Right cardiac atrium (tissue), 5 donors: ENCODE measurements at places on chromosomes 12 and 14. TPM values are rescaled to one million over a fixed set of nuclear protein-coding genes. Genes with fewer than 3 reads are reported as not detected.

DNA sequence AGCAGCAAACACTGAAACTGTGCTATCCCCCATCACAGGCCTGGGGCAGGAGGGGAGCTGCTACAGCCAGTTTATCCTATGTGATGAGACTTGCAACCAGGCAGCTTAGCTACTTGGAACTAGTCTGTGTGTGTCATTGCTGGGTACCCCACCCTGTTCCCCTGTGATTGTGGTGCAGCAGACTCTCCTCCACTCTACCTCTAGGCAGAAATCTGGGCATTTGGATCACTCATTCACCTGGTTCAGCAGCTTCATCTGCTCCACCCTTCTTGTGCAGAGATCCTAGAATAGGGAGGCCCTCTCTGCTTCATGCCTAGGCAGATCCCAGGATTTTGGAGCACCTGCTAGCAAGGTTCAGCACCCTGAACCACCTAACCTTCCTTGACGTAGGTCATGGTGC lies 8.8 kb downstream of the TAS2R13 start:
- no peak for DNase-seq

DNA sequence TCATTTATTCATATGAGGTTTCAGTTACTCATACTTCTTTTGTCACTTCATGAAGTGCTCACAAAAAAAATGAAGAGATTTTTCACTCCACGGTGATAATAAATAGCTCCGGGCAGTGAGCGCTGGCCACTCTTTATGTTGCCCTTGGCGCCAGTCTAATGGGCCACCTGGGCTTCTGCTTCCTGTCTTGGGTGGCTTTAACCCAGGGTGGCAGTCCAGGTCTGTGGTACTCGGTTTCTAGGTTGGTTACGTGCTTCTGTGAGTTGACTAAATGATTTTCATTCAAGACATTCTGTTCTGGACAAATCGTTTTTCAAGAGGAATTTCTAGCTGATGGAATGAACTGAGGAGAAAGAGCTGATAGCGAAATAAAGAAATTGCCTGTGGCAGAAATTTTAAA lies 34.6 kb upstream of the NID2 start:
- no peak for DNase-seq

DNA sequence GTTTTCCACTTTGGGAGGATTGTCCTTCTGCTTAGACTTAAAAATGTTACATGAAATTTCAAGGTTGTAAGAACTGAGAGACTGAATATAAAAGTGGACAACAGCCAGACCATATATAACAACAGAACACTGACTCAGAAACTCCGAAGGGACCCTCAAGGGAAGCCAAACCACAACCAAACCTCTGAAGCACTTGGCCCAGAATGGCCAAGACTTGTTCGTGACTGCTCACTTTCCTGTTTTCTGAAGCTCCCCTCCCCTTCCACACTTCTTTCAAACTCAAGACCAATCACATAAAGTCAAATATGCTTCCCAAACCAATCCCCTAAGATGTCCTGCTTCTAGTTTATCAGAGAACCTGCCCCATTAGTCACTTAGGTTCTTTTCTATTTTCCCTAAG lies 13.7 kb downstream of the OR6J1 start:
- DNase-seq, result no peak

DNA sequence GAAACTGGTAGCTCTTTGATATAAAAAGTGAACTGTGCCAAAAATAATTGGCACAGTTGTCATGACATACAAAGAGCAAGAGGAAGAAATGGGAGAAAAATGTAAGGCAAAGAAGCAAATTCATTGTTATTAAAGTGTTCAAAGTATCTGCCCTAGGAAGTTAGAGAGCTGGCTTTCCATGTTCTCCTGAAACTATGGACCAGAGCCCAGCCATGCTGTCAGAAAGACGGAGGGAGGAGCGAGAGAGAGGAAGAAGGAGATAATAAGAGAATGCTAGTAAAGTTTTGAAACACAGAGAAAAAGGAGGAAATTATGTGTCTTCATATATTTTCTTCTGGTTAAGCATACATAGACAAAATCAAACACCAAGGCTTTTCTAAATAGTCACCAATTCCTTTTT lies 78.1 kb upstream of the PELI2 start:
- DNase-seq, result no peak

Gene PPP1R36
- total RNA-seq, result 0.56 TPM

Gene DNAJC22
- total RNA-seq, result 0.24 TPM

Gene ZNF385A
- 6.5 TPM for total RNA-seq

Gene GAS2L3
- 3.1 TPM for total RNA-seq
